ENCODE measurements at places on chromosomes 5 and 9.

DNA sequence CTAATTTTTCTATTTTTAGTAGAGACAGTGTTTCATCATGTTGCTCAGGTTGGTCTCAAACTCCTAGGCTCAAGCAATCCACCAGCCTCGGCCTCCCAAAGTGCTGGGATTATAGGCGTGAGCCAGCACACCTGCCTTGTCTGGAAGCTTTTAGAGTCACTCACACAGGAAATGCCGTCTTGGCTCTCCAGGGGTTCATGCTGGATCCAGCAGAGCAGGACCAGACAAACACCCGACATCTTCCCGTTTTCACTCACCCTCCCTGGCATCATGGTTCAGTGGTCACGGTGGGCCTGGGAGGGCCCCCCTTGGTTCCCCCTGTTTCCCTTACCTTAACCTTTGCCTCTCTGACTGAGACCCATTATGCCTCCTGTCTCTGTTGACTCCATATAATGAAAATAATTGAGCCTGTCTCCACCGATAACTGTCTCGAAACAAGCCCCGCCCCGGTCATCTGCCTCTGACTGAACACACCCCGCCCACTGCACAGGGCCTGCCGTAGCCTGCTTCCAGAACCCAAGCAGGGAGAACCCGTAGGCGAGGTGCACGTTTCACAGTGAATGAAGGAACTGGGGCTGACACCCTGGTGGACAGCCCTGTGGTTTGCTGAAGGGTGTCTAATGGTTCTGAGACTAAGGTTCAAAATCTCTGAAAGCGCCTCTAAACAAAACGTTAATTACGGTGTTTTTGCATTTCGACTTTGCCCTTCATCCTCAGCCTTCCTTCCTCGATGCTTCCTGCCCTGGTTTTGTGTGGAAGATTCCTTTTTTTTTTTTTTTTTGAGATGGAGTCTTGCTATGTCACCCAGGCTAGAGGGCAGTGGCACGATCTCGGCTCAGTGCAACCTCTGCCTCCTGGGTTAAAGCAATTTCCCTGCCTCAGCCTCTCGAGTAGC, 39.7 kb upstream of the SPRY4 start:
- DNase-seq = no peak

DNA sequence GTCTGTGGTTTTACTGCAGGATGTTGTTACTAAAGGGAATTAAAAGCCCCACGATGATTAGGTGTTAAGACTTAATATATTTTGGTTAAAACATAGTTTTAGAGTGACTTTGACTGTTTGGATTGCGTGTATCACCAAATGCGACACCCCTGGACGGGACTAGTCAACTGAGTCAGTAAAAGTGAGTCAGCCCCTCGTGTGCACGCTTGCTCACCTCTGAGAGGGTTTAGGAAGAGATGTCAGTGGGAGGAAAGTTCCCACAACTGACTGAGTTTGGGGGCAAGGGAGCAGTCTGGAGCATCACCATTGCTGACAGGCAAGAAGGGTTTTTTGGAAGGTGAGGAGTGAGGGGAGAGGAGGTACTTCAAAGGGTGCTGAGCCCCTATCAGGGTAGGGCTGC, 14.4 kb upstream of the DMRT3 start:
- DNase-seq = no peak

DNA sequence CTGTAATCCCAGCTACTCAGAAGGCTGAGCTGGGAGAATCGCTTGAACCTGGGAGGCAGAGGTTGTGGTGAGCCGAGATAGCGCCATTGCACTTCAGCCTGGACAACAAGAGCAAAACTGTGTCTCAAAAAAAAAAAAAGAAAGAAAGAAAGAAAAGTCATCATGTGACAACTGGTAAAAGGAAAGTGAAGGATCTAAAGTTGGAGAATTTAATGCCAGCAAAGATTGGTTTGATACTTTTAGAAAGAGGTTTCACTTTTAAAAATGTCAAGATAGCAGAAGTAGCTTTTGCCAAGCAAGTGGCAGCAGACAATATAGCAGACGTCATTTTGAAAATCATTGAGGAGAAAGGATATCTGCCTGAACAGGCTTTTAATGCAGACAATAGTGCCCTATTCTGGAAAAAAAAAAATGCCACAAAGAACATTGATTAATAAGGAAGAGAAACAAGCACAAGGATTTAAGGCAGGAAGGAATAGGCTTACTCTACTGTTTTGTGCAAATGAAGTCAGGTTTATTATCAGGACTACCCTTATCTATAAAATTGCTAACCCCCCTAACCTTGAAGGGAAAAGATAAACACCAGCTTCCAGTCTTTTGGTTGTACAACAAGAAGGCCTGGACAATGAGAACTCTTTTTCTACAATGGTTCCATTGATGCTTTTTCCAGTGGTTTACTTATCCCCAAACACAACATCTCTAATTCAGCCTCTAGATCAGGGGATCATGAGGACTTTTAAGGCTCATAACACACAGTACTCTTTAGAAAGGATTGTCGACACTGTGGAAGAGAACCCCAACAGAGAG, 12.0 kb downstream of the PKD2L2 start:
- no peak for DNase-seq

DNA sequence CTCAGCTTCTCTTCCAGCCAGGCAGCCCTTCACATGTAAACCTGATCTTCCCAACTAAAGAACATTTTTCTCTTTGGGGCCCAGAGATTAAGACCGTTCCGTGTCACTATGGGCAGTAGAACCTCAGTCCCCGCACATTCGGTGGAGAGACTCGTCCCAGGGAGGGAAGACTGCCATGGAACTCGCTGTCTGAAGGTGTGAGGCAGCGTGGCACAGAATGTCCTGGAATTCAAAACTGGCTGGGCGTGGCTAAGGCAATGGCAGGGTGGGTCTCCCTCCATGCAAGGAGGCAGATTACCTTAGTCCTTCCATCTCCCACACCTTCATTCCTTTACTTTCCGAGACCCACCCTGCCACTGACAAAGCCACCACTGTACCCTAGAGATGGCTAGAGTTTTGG, 57.4 kb upstream of the ZNF354A start:
- no peak for DNase-seq

DNA sequence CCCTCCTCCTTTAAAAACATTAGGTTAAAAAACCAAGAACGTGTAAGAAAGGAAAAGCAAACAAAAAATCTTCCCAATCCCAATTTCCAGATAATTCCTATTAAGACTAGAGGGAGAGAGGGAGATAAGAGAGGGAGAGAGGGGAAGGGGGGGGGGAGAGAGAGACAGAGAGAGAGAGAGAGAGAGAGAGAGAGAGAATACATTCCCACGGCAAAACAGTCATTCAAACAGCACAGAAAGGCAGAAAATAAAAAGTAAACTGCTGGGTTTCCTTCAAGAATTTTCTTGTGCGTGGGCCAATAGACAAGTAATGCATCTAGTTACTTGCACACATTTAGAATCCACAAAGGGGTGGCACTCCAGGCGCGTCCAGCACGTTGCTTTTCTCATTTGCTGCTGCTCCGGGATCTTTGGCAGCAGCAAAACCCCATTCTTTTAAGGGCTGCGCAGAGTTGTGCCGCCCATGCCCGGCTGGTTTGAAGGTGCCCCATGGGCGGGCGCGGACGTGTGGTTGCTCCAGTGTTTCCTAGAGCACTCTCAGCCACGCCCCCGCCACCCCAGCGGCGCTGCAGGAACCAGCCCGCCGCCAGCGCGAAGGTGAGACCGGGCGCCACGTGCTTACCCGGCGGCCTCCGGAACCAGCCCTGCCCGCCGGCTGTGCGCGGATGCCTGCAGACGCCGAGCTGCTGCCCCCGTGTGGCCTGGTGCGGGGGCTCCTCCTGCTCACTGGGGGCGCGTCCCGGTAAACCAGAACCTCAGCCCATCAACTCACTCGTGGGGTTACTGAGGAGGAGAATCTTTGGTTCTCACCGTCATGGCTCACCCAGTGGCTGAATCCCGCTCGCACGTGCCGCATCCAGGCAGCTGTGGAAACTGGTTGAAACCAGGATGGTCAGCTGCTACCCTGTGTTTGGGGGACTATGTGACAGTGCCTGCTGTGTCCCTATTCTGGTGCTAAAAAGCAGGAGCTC, 44.6 kb downstream of the STC2 start:
- peak; percentile 59 for DNase-seq

GRCh38 chr5:79236362-79236969, 535 bp downstream of the JMY start:
- DNase-seq = no peak

DNA sequence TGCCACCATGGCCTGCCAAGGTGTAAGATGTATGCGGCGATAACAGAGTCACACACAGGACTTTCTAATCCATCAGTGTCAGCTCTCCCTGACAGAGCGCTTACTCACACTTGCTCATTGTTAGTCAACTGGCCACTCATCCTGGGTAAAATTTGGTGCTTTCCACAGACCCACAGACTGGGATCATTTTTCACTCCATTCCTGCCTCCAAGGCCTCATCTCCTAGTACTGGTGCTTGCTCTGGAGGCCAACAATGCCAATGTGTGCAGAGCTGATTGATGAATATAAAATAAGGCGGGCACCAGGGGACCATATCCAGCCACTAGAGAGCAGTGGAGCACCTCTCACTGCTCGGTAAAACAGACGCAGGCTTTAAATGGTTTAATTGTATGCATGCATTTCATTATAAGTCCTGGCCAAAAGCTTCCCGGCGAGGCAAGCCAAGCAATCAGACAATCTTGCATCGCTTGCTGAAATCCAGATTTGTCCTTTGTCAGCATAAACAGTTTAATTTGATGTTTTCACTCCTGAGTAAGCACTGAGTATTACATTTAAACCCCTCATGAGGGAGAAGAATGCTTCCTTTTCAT, 22.3 kb downstream of the PSMB7 start:
- DNase-seq = no peak

Measured in activated CD4-positive, alpha-beta T cell treated with anti-CD3 and anti-CD28 coated beads for 1 hour (primary cell).